ENCODE measurements at places on chromosomes 2 and 18.

DNA sequence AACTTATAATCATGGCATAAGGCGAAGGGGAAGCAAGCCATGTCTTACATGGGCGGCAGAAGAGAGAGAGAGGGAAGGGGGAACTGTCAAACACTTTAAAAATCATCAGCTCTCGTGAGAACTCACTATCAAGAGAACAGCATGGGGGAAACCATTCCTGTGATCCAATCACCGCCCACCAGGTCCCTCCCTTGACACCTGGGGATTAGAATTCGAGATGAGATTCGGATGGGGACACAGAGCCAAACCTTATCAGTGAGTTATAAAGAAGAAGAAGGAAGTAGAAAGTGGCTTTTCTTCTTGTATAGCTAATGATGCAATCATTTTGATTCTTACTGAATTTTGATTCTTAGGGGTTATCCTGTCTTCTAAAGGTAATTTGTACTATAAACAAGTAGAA is 51.4 kb downstream of the SMCHD1 start:
- DNase-seq, result no peak

- DNase-seq, result no peak
Measured at GRCh38 chr18:37176621-37176934, 347.7 kb downstream of the KIAA1328 start.

DNA sequence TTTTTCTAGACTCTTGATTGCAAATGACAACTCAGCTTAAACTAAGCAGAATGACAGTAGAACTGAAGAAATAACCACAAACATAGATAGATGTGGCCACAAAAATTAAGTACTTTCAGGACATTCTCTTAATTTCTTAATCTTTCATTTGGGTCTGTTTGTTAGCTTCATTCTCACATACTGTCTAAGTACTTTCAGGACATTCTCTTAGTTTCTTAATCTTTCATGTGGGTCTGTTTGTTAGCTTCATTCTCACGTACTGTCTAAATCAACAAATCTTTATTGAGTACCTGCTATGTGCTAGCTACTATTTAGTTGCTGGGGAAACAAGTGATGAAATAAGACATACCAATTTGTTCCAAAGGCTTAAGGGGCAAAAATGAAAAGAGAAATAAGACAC is 35.1 kb downstream of the FAM117B start:
- DNase-seq, result no peak

DNA sequence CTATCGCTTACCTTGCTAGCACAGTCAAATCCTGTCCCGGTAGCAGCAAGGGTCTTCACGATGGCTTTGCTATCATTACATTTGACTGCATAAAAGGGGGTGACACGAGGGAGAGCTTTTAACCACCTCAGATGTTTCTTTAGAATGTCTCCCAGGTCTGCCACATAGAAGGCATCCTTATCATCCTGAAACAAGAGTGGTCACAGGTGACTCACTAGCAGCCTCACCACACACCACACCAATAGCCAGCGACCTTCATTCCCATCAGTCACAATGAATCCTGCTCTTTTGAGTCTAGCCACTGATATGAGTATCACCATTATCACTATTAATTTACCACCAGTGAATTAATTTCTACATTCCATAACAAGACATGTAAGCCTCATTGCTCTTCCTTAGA is 3.7 kb downstream of the ODC1 start:
- DNase-seq, result no peak

DNA sequence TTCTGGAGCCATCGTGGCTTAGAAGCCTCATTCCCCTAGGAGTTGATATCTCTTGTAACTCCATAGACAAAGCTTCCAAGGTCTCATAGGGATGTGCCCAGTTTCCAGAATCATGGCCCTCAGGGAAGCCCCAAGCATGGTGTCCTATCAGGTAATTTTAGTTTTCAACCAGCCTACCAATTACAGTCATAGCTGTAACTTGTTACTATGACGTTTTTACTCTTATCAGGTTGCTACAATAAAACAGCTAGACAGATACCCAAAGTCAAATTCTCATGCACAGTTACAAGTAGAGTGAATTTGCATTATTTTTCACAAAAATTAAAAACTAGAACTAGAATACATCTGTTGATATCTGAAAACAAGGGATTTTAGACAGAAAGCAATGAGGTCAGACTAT is 8.9 kb downstream of the LYPD6 start:
- DNase-seq, result no peak

GRCh38 chr2:161250864-161251436 is 57.3 kb upstream of the PSMD14 start:
- DNase-seq, result no peak

- DNase-seq, result no peak
Measured at GRCh38 chr2:191488135-191488534, 189.8 kb upstream of the NABP1 start.

DNA sequence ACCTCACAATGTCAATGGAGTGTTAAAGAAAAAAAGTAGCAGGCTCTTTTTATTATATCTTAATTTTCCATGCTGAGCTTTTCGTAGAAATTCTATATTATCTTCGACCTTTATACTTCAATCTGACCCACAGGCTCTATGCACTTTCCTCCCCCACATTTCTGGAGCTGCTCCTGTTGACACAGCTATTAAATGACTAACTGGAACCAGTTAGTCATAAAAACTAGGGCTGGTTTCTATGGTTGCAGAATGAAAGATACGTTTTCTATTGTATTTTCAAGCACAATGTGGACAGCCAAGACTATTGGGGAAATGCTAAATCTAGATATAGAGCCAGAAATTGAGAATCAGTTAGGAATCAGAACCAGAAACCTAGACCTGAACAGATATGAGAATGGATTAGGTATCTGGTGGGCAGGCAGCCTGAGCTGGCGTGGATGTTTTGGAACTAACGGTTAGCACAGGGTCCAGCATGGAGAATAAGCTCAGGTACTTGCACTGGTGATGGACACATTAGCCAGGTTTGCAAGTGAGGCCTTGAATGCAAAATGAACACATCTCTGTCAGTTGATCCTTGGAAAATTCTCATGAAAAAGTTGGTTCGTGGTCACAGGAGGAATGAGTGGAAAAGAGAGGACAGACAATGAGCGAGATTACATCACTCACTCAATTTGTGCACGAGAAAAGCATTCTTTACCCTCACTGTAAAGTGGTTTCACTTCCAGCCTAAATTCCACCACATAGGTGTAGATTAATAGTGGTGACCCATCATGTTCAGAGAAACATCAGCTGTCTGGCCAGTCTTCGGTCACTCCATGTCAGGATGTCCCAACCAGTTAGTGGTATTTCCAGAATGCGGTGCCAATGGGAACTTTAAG is 144.6 kb upstream of the EPHA4 start:
- no peak for DNase-seq

- no peak for DNase-seq
Measured at GRCh38 chr2:215038421-215038820, 100.0 kb downstream of the ABCA12 start.

GRCh38 chr2:140401056-140401455 is 1620.9 kb upstream of the NXPH2 start:
- DNase-seq, result no peak

- no peak for DNase-seq
Measured at GRCh38 chr18:75777630-75778029, 350.1 kb upstream of the SMIM21 start.

- no peak for DNase-seq
Measured at GRCh38 chr18:58114766-58115165, 70.7 kb downstream of the NEDD4L start.

DNA sequence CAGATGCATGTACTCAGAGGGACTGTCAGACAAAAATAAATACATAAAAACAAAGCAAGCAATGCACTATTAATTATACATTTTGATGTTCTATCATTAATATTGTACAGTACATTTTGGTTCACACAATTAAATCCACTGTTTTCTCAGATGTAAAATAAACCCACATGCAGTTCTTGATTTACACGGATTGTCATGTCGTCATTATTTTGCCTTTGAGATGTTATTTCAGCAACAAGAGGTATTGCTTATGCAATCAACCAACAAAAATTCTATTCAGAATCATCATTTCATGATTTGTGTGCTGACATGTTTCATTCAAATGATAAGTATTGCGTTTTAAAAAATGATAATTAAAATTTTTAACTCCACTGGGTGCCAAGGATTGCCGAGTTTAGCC is 79.2 kb downstream of the TSHZ1 start:
- DNase-seq, result no peak

GRCh38 chr2:37365669-37366068 is 21.2 kb downstream of the QPCT start:
- DNase-seq, result no peak

- DNase-seq, result no peak
Measured at GRCh38 chr2:237715459-237715947, 83.1 kb upstream of the RBM44 start.

DNA sequence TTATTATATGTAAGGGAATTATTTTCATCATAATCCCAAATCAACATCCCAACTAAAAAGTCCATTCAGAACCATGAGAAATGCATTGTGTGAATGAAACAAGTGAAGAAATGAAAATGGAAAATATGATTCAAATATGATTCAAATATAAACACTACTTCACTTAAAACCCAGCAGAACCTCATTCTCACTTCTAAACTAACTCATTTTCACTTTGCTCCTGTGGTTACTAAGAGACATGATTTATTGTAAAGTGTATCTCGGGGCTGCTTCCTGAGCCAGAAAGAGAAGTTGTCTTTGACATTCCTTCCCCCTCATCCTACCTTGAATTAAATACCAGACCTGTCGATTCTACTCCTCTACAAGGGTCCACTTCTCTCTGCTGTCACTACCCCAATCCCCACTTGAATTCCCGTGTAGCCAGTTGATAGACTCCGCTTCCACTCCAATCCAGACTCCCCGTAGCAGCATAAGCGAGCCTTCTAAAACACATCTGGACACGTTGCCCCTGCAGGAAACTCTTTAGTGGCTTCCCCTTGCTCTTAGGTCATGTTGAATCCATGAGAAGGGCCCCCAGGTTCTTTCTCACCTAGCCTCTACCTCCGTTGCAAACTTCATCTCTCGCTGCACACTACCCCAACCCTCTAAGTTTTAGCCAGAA is 697.0 kb upstream of the ID2 start:
- no peak for DNase-seq

DNA sequence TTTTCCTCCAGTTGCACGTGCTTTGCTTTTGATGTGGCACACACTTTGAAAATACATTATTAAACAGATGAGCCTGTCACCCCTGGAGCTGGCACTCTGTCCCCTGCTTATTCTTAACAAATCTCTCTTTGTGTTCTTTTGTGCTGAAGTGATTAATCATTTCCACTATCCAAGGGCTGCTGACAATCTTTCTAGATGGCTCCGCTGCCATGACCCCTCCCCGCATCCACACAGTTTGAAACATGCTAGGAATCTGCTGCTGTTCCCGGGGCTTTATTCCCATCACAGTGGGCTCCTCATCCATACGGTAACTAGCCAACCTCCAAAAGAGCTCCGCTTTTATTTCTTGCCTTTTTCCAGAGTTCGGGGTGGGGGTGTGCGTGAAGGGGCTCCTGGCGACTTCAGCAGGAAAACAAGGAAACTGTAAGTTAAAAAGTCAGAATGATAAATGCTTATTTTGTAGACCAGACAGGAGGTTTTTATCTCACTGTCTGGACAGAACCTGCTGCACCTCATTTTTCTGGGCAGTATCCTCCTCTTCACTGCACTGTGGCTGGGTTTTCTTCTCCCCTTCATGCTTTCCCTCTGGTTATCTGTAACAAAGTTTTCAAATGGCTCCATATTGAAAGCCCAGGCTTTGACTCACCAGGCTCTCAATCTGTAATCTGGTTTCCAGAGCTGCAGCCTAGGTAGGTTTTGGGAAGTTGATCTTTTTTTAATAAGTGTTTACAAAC is 319.7 kb downstream of the AFF3 start:
- DNase-seq, result no peak

GRCh38 chr2:181594322-181594721 is 62.6 kb downstream of the CERKL start:
- no peak for DNase-seq

DNA sequence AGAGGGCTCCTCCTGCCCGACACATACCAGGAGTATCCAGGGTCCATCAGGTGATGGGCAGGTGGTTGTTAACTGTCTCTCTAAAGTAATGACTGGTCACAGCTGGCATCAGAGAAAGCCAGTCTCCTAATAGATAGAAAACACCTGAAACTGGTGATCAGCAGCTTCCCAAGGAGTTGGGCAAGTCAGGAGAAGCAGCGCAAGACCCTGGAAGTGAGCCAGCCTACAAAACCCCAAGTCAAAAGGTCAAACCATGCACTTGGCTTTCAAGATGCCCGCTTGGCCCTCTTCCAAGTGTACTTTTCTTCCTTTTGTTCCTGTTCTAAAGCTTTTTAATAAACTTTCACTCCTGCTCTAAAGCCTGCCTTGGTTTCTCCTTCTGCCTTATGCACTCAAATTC is 815.2 kb downstream of the DCDC2C start:
- no peak for DNase-seq

- DNase-seq, result no peak
Measured at GRCh38 chr18:21593540-21594257, 6.8 kb downstream of the ESCO1 start.

DNA sequence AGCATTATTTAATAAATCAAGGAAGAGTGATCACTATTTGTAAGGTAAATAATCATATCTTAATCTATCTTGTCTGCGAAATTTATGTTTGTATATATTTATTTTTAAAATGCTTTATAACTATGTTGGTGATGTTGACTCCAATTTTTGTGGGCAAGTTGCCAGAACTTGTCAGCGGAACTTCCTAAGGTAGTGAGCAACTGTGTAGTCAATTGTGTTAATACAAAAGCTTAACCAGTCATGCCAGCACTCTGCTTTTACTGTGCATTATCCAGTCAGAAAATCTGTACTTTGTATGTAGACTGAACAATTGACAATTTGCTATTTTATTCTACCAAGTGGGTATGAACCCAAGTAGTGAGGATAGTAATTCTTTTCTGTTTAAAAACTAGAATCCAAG is 61.9 kb upstream of the RND3 start:
- DNase-seq, result no peak

GRCh38 chr18:74515620-74516231 is 18.6 kb upstream of the CNDP1 start:
- no peak for DNase-seq

DNA sequence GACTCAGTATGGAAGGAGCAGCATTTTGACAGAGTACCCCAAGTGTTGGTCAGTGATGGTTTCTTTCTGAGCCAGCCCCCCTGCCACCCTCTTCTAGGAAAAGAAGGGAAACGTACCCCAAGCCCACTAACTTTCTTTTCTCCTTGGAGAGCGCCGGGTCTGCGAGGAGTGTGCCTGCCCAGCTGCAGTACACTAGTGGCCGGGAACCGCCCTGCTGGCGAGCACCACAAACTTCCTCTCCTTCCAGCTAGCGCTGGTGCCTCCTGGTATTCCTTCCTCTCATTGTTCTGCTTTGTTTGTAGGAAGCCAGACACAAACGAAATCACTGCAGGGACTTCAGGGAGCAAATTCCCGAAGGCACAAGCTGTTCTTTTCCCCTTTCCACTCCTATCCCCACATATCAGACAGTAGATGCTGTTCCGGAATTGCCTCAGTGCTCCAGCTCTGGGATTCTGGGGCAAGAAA is 1.8 kb downstream of the CCDC85A start:
- no peak for DNase-seq

- peak; percentile 14 for DNase-seq
Measured at GRCh38 chr2:105873721-105874120, 129.0 kb downstream of the NCK2 start.

- no peak for DNase-seq
Measured at GRCh38 chr2:59888015-59888414, 665.4 kb downstream of the BCL11A start.

- no peak for DNase-seq
Measured at GRCh38 chr2:104092886-104093285, 761.0 kb upstream of the POU3F3 start.

Data from stimulated activated CD8-positive, alpha-beta memory T cell treated with anti-CD3 and anti-CD28 coated beads, Interleukin-7, amount 100 ng/mL, for 1 hour (primary cell).